HAP-1 (cell line): ENCODE measurements at places on chromosomes 11 and 22.
A peak's percentile ranks its signal among the peaks of the same experiment; 100 is the strongest.

DNA sequence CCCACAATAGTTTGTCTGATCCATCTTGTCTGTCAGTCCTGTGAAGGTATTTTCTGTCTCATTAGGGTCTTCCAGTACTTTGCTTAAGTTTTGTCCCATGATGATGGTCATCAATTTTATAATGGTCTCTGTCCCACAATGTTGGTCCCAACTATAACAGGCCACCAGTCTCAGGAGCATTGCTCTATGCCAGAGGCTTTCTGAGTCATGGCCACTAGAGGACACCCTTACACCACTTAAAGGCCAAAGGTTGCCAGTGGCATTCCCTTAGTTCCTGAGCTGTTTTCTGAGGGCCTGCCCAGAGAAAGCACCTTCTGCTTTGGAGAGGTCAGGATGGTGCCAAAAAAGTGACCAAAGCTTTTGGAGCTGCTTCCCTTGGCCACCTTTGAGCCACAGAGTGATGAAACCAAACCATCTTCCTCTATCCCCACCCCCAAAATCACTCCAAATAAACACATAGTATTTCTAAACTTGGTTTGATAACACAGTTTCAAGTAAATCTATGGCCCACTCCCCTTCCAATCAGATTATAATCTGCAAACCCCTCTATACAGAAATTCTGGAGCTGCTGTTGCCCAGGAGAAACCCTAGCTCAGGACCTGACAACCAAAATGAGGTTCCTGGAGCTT is 19.3 kb downstream of the EIF3F start:
- peak; percentile 74 for DNase-seq

GRCh38 chr11:57353446-57353845 is 15.3 kb downstream of the P2RX3 start:
- DNase-seq: no peak

DNA sequence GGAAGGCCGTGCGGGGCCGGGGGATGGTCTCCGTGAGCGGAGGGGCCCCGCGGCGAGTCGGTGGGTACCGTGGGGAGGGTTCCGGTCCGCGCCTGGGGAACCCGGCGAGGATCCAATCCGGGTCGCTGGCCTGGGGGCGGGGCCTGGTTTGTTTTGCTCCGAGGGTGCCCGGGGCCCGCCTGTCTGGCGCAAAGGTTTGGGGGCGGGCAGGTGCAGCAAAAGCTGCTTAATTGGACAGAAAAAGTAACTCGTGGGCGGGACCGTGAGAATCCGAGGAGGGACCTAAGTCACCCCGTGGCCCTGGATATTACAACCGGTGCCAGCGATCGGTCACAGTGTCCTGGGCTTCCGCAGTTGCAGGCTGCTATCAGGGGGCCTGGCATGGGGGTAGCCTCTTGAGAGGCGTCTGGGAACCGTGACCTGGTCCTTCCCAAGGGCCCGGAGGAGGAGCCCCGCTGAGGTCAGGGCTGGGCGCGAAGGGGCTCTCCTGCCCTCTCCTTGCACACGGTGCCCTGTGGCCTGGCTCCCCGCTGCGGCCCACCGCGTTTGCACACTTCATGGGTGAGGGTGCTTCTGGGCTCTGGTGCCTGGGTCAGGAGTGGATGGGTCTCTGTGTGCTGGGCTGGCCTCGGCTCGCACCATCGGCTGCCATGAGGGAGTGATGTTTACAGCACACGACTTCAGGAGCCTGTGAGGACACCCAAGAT is 1.4 kb downstream of the PNPLA2 start:
- peak; percentile 95 for DNase-seq

GRCh38 chr22:20741634-20742581 is 32.0 kb upstream of the SERPIND1 start:
- DNase-seq: peak; percentile 32

DNA sequence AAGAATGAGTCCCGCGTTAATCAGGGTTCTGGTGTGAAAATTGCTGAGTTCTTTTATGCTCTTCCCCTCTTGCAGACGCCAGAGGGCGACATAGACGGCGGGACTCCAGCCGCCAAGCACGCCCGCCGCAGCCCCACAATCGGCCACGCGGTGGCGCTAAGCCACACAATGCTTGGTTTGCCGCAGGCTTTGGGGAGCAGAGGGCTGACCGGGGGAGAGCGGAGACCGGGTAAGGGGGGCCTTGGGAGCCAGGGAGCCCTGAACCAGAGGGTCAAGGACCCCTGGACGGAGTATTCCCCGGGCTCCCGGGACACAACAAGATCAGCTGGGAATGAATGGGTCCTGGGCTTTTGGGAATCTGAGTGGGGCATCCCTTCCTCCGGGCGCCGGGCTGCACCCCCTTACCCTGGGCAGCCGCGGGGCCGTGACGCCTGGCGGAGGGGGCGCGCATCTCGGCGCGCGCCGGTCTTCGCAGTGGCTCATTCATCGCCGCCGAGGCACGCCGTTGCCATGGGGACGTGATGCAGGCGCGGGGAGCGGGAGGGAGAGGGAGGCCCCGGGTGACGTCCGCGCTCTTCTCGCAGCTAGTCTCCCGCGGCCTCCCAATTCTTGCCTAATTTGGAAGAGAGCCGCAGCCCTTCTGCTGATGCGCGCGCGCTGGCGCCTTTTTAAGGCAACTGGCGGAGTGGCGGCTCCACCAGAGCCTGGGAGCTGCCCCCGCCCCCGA is 12.2 kb upstream of the NPAS4 start:
- peak; percentile 95 for DNase-seq

GRCh38 chr11:117551761-117552343 is 224.2 kb downstream of the CEP164 start:
- DNase-seq: no peak

DNA sequence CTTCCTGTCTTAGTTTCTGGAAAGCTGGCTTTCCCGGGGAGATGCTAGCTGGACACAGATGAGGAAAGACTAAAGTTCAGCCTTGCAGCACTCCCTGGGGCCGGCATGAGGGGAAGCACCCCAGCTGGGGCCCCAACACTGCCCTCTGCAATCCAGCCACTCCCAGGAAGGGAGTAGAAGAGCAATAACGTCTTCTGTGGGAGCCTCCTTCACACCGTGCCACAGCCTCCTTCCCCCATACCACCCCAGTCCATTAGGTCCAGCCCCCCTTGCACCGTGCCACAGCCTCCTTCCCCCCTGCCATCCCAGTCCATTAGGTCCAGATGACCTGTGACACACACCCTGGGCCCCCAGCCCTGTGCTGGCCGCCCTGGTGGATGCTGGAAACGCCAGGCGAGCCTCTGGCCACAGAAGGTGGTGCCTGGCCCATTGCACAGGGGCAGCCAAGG is 44.1 kb upstream of the PRDM11 start:
- no peak for DNase-seq

- no peak for DNase-seq
Measured at GRCh38 chr11:66529655-66530054, 16.2 kb downstream of the ZDHHC24 start.

DNA sequence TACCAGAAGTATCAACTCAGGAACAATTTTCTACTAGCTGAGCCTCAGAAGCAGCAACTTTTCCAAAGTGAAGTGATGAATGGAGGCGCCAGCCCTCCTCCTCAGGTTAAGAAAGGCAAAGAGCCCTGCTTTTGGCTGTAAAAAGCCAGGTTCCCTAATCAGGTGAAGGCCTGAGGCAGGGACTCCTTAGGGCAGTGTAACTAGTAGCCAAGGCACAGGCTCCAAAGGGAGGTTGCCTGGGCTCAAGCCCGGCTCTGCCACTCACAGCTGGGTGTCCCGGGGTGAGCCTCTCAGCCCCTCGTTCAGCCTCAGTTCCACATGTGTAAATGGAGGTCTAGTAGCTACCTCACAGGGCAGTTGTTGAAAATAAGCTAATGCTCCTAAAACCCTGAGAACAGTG is 19.5 kb downstream of the TSKU start:
- no peak for DNase-seq

- no peak for DNase-seq
Measured at GRCh38 chr11:72037554-72038311, 39.0 kb downstream of the IL18BP start.

GRCh38 chr22:19396561-19396933 is 35.0 kb downstream of the HIRA start:
- DNase-seq: no peak

GRCh38 chr22:46354176-46354992 is 18.9 kb downstream of the TRMU start:
- no peak for DNase-seq

DNA sequence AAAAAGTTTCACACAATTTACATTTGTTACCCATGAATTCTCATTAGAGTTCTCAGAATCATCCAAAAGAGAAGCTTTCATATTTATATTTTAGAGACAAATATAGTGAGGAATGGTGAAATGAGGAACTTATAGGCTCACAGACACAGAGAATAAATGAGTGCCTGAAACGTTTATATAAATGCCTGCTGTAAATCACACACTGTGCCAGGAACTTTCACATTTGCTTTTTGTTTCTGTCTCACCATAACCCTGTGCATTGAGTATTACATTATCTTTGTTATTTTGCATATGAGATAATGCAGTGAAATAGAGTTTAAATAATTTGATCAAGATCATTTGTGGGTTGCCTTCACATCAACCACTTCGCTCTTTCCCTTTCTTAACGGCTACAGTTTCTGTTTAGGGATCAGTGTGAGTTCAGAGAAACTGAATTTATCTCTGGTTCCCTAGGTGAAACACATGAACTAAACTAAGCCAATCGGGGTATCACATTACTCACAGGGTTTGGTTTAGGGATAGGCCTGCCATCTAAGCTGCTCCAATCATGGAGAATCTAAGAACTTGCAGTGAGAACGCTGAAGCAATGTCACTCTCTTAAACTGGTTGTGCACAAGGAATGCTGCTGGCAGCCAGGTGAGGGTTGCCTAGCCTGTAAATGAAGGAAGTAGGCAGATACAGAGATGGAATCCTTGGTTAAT is 1339.2 kb upstream of the TENM4 start:
- no peak for DNase-seq

- no peak for DNase-seq
Measured at GRCh38 chr11:111960916-111961315, 23.8 kb downstream of the DIXDC1 start.

DNA sequence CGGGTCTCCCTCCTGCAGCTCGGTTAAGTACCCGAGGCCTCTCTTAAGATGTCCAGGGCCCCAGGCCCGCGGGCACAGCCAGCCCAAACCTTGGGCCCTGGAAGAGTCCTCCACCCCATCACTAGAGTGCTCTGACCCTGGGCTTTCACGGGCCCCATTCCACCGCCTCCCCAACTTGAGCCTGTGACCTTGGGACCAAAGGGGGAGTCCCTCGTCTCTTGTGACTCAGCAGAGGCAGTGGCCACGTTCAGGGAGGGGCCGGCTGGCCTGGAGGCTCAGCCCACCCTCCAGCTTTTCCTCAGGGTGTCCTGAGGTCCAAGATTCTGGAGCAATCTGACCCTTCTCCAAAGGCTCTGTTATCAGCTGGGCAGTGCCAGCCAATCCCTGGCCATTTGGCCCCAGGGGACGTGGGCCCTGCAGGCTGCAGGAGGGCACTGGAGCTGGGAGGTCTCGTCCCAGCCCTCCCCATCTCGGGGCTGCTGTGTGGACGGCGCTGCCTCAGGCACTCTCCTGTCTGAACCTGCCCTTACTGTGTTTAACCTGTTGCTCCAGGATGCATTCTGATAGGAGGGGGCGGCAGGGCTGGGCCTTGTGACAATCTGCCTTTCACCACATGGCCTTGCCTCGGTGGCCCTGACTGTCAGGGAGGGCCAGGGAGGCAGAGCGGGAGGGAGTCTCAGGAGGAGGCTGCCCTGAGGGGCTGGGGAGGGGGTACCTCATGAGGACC is 25.0 kb downstream of the FADS3 start:
- DNase-seq: no peak

DNA sequence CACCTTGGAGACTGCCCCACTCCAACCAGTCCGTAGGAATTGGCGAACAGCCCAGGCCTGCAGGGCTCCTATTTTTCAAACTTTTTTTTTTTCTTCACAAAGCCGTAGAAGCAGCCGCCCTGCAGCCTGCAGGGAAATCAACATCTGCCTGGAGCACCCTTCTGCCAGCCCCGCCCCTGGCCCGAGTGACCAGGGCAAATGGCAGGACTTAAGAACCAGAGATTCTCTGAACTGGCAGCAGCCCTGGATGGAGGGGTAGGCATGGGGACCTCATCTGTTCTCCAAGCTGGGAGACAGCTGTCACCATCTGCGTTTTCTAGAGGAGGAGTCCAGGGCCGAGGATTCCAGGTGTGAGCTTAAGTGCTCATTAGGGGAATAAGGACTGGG is 5.6 kb downstream of the SCN2B start:
- no peak for DNase-seq

DNA sequence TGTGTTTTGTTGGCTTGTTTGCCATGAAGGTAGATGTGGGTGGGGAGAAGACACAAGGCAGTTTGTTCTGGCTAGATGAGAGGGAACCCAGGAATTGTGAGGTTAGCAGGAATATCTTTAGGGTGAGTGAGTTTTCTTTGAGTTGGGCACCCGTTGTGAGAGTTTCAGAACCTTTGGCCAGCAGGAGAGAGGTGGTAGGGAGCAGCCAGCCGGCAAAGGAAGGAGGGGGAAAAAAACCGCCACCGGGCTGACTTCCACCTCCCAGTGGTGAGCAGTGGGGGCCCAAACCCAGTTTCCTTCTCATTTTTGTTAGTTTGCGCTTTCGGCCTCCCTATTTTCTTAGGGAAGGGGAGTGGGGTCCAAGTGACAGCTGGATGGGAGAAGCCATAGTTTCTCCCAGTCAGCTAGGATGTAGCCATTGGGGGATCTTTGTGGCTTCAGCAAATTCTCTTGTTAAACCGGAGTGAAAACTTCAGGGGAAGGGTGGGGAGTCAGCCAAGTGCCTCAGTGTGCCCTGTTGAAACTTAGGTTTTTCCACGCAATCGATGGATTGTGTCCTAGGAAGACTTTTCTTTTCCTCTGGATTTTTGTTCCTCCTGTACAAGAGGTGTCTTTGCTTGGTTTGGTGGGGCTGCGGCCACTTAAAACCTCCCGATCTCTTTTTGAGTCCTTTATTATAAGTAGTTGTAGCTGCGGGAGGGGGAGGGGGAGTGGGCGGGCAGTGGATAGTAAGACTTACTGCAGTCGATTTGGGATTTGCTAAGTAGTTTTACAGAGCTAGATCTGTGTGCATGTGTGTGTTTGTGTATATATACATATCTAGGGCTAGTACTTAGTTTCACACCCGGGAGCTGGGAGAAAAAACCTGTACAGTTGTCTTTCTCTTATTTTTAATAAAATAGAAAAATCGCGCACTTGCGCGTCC is 1.1 kb upstream of the GCAT start:
- DNase-seq: no peak

DNA sequence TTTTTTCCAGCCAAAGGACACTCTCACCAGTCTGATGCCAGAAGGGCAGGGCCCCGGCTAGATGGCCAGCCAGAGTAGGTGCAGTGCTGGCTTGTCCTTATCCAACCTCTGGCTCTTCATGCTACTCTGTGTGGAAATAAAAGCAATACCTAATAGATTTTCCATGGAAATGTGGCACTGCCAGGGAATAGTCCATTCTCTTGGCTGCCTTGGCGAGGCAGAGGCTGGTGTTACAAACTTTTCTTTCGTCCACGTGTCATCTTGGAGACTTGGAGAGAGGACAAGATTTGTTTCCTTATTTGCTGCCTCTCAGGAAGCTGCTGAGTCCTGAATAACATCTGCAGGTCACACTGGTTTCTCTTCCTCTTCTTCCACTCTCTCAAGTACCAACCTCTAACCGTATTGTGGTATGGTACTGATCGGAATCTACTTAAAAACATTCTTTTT is 17.2 kb upstream of the C1QTNF4 start:
- no peak for DNase-seq
